ENCODE measurements at places on chromosomes 7 and 10.

GRCh38 chr7:84665339-84665738 is 470.8 kb upstream of the SEMA3A start:
- no peak for DNase-seq

- no peak for DNase-seq
Observed at GRCh38 chr10:51878695-51879094, 179.3 kb upstream of the CSTF2T start.

GRCh38 chr10:116733566-116733965 is 8.8 kb downstream of the HSPA12A start:
- DNase-seq, result no peak

DNA sequence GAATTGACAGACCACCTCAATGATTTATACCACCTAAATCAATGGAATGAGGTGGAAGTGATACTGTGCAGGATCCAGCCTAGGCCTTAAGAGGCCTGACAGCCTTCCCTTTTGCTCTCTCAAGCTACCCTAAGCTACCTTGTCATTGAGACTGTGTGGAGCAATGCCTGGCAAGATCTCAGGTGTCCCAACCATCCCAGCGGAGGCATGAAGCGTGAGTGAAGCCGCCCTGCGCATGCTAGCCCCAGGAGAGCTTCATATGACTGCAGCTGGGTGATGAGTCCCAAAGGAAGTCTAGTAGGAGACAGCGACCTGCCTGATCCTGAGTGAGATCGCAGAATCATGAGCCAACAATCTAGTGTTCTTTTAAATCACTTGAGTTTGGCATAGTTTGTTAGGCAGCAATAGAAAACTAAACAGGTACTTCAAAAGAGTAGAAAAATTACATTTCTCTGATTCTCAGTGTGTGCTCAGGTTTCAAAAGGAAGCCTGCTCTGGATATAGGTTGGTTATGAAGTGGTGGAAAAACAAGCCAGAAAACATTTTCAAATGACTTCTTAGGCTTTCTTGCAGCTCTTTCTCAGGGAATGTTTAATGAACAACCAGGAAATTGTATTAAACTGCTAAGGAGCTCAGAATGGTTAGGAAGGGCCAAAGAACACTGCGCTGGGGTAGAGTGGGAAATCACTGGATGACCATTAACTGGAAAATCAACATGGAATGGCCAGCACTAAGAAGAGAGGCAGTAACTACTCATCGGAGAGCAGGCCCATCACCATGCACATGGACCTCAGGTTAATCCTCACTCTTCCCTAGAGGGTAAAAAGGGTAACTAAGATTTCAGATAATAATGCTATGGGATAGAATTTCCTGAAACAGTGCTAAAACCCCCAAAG is 535.2 kb downstream of the PHTF2 start:
- no peak for DNase-seq

DNA sequence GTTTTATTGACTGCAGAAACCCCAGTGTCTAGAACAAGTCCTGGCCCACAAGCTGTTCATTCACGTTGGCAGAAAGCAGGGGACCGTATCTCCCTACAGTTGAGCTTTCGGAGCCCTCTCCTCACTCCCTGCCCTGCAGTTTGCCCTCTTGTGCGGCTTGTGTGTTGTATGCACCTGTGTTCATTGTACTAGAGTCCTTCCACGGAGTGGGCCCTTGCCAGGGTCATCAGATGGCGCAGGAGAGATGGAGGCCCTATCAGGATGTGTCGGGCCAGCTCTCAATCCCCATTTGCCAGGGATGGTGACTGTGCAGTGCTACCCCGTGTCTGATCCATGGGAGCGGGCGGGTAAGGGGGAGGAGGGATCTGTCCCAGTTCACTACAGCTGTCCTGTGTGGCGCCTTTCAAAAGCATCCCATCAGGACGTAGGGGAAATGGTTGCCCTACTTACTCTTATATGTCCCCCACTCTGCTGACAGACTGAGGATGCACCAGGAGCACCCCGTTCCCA is 77.4 kb upstream of the PRR15 start:
- DNase-seq, result no peak

- DNase-seq, result peak; percentile 56
Observed at GRCh38 chr10:132443605-132443982, 46.6 kb downstream of the PWWP2B start.

DNA sequence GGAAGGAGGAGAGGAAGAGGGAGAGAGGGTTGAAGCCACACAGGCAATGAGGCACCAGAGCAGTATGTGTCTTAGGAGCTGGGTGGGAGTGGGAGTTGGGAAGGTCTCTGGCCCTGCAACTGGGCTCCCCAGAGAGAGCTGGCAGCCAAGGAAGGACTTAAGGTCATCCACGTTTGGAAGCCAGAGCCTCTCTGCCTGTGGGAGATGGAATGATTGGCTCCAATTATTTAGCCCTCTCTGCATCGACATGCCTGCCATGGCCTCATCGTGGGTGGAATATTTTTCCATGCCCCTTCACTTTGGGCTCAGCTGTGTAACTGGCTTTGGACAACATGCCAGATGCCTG is 478.5 kb downstream of the RPS24 start:
- DNase-seq, result no peak

DNA sequence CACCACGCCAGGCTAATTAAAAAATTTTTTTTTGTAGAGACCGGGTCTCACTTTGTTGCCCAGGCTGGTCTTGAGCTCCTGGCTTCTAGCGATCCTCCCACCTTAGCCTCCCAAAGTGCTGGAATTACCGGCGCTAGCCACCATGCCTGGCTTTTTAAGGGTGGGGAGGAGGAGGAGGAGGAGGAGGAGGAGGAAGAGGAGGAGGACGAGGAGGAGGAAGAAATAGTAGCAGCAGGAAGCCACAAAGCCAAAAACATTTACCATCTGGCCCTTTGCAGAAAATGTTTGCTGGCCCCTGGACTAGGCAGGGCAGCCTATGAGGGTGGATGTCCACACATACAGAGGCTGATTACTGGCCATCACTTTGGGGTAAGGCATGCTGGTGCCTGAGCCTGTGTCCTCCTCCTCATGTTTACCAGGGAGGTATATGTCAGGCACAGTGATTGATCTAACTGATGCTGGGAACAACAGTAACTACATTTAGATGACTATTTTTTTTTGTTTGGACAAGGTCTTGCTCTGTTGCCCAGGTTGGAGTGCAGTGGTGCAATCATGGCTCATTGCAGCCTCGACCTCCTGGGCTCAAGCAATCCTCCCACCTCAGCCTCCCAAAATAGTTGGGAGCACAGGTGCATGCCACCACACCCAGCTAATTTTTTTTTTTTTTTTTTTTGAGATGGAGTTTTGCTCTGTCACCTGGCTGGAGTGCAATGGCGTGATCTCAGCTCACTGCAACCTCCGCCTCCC is 122.1 kb downstream of the HIP1 start:
- DNase-seq, result no peak

DNA sequence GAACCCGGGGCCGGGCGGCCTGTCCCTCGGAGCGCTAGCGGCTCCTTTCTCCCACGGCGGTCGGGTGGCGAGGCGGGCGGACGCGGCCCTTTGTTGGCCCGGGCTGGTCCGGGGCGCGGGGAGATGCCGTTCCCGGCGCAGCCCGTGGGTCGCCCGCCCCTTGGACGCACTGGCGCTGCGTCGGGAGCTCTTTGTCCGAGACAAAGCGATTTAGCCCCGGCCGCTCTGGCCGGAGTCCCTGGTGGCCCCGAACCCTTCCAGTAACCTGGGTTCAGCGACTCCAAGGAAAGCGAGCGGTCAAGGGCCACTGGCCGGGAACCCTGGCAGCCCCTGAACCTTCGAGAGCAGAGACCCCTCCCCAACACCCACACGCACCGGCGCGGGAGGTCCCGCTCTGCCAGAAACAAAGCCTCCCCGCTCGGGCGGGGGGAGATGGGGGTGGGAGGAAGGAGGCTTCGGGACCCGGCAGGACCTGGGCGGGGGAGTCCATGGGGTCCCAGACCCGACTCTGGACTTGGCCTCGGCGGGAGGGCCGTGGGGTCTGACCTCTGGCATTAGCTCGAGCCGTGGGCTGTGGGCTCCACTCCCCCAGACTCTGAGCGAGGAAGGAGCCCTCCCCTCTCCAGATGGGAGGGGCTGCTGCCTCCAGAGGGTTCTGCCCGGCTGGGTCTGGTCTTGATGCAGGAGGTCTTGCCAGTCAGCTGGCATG is 836 bp downstream of the DPYSL4 start:
- DNase-seq, result no peak

DNA sequence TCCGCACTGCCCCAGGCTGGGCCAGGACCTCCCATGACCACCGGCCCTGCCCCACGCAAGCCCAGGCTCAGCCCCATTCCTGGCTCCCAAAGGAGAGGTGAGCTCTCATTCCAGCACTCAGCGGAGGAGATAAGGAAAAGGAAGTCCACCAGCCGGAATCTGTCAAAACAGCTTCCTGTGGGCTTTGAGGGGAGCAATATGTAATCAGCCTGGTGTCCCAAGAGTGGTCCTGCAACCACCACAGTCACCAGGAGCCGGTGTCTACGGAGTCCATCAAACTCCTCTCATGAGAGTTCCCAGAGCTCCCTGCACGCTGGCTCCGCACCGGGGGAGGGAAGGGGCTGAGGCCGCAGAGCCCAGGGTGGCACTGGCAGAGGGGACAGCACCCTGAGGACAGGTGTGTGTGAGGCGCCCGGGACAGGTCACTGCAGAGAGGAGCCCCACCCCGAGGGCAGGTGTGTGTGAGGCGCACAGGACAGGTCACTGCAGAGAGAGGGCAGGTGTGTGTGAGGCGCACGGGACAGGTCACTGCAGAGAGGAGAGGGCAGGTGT is 57.9 kb downstream of the STK32C start:
- DNase-seq, result no peak

- DNase-seq, result peak; percentile 19
Observed at GRCh38 chr7:51369746-51370145, 53.1 kb upstream of the COBL start.

DNA sequence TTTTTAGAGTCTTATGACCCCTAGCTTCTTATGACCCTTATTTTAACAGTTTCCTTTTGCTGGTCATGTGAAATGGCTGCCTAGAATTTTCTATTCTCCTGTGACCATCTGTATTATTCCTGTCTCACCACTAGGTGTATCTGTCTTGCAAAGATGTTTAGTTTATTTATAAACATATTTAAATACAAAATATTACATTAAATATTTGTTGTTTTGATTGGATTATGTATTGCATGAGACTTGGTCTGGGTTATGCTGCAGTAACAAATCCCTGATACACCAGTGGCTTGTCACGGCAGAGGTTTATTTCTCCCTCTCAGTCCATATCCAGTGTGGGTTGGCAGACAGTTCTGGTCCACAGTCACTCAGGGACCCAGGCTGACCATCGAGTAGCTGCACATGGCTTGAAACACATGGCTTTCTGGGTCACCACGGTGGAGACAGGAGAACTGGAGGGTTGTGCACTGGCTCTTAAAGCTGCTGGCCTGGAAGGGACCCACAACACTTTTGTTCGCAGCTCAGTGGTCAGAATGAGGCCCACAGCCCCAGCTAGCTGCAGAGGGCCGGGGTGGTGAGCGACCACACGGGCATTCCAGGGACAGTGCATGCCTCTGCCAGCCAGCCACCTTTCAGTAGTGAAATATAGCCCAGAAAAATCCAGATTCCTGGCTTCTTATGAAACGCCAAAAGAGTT is 7.4 kb downstream of the RASSF4 start:
- no peak for DNase-seq

- no peak for DNase-seq
Observed at GRCh38 chr7:89914711-89915110, 239.6 kb upstream of the STEAP1 start.

Measured in lung microvascular endothelial cell (primary cell).